ENCODE measurements at places on chromosomes 3 and 15. TPM values are rescaled to one million over a fixed set of nuclear protein-coding genes. Genes with fewer than 3 reads are reported as not detected.

DNA sequence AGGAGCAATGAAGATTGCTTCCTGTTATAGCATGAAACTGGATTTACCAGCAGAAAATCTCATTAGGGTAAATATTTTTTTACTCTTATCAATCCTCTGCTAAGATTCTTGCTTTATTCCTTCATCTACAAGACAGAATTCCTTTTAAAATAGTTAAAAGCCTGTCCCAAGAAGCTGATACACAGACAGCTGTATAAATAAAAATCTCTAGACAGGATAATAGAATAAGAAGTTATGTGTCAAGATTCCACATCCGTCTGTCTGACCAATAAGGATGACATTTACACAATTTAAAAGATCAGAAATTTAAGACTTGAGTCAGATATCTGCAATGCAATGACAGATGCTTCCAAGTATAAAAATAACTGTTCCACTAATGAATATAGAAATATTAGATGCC, 57.6 kb downstream of the SSR3 start:
- peaks cover 3% of the 10 kb centered on the region for H3K27me3 ChIP-seq
- H3K4me1 ChIP-seq = peaks cover 8% of the 10 kb centered on the region
- no peak for DNase-seq
- H3K27ac ChIP-seq = no peak overlapping the region
- no peak overlapping the region for H3K4me3 ChIP-seq
- peaks cover 8% of the 10 kb centered on the region for H3K36me3 ChIP-seq

DNA sequence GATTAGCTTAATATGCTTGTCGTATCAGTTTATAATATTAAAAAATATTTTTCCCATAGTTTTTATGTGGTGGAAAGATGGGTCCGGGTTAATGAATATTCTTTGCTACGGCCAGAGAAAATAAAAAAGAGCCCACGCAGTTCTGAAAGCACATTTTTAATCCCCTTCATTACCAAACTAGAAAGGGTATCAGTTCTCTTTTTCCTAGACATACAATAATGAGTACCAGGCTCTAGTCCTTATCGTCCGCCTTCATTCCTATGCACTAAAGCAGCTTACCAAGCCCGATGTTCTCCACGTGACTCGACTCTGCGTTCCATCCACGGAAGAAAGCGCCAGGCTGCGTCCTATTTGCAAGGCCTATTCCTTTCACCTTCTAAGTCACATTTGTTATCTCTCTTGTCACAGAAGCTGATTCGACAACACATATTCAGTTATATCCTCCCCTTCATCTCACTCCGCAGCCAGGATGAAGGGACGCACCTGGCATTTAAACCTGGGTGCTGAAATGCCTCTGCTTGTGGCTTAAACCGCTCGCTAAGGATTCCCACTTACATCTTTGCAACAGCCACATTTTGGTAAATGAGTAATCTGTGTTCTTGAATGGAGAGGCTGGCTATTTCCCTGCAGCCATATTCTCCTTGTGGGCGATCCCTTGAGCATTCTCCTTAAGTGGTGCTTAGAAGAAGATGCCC, 257.0 kb downstream of the CD47 start:
- no peak overlapping the region for H3K4me3 ChIP-seq
- H3K27me3 ChIP-seq = no peaks in the 10 kb centered on the region
- no peaks in the 10 kb centered on the region for H3K36me3 ChIP-seq
- no peak for DNase-seq
- H3K27ac ChIP-seq = no peak overlapping the region

GRCh38 chr3:132597660-132598059, 590 bp downstream of the ACKR4 start:
- H3K4me1 ChIP-seq = peaks cover 6% of the 10 kb centered on the region
- H3K36me3 ChIP-seq = peaks cover 23% of the 10 kb centered on the region
- no peaks in the 10 kb centered on the region for H3K27me3 ChIP-seq
- H3K27ac ChIP-seq = no peak overlapping the region

DNA sequence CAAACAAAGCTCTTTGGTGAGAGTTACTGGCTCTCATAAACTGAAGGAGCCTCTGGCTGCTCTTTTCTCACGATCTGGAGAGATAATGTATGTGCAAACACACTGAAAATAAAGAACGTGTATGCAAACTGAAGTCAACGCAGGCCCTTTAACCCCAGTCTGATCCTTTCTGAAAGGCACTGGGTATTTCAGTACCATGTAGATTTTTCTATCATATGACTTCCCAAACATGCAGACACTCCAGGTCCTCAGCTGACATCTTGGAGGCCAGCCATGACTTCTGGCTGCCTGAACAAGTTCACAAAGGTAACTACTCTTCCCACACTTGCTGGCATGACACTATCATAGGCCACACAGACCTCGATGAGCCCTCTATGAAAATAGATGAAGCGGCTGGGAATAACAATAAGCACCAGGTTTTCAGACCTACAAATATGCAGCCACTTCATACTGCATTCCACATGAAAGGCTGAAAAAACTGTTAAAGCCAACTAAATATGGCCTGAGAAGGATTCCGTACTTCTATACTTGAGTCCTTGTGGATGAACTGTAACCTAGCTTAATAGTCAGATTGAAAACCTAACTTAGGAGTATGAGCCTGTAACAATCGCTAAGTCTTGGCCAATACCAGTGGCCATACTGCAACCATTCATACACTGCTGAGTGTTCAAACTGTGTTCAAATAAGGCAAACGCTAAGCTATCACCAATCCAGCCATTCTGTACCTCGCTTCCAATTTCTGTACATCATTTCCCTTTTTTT, 121.3 kb downstream of the THRB start:
- no peaks in the 10 kb centered on the region for H3K4me1 ChIP-seq
- H3K4me3 ChIP-seq = no peak overlapping the region
- H3K27ac ChIP-seq = no peak overlapping the region
- DNase-seq = no peak

- H3K27me3 ChIP-seq = no peaks in the 10 kb centered on the region
- no peaks in the 10 kb centered on the region for H3K4me1 ChIP-seq
- peaks cover 3% of the 10 kb centered on the region for H3K36me3 ChIP-seq
- DNase-seq = no peak
Observed at GRCh38 chr15:88479169-88479568, 11.7 kb downstream of the MRPS11 start.

- H3K27me3 ChIP-seq = no peaks in the 10 kb centered on the region
- no peaks in the 10 kb centered on the region for H3K4me1 ChIP-seq
- H3K27ac ChIP-seq = no peak overlapping the region
- H3K4me3 ChIP-seq = no peak overlapping the region
- DNase-seq = no peak
Observed at GRCh38 chr3:127374086-127375010, 86.5 kb upstream of the PRR20G start.

ACKR2 gene
- 3.9 TPM for total RNA-seq

DNA sequence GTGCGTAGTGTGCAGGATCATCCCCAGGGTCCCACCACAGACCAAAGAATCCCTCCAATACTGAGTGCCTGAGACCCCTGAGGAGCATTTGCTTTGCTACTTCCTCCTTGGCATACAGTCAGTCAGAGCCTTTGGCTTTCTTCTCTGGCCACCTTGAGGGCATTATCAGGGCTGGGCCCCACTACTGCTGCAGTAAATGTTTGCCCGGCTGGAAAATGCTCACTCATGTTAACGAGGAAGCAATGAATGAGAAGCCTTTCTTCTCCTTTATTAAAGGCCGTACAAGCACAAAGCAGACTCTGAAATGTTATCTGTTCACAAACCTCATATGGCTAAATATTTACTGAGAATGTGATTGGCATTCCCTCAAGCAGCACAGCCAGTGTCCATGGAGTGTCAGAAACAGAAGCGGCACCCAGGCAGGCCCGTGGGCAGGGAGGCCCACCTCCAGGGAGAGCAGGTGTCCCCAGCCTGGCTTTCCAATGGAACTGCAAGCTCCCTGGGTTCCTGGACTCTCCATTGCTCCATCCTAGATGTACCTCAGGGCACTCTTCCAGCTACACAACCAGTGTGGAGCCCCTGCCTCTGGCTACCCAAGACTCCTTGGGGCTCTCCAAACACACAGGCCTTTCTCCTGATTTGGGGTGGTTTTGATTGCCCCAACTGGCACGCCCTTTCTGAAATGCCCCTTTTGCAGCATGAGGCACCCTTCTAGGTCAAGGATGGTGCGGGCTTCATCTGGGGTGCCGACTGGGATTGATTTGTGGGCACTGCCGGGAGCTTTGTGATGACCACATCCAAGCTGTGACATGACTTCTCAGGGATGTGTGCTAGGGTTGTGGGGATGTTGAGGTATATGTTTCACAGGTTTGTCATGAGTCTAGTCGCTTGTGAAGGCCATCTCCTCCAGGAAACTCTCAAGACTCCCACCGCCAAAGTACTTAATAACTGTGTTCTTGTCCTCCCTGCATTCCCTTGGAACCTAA, 195.6 kb downstream of the FAM43A start:
- H3K4me3 ChIP-seq = no peak overlapping the region
- H3K36me3 ChIP-seq = no peaks in the 10 kb centered on the region
- H3K27me3 ChIP-seq = peaks cover 4% of the 10 kb centered on the region
- DNase-seq = no peak

FAM3D gene
- total RNA-seq = not detected

DNA sequence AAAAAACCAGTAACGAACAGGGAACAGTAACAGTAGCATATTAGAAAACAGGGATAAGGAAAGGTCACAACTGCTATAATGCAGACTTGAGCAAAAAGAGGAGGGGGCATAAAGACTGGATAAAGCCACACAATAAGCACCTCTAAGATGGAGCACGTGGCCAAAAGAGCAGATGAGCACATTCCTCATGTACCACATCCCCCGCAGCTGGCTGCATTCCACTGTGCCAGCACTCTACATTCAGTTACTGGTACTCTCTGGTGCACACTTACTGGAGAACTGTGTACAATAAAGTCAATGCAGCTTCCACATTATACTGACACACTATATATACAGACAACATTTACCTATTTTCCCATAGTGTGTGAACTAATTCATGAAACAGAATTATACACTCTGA, 64.7 kb downstream of the UBE3A start:
- no peak overlapping the region for H3K4me3 ChIP-seq
- H3K27ac ChIP-seq = no peak overlapping the region
- DNase-seq = no peak
- peaks cover 76% of the 10 kb centered on the region for H3K36me3 ChIP-seq
- no peaks in the 10 kb centered on the region for H3K4me1 ChIP-seq

- no peaks in the 10 kb centered on the region for H3K4me1 ChIP-seq
- H3K4me3 ChIP-seq = no peak overlapping the region
- H3K27ac ChIP-seq = no peak overlapping the region
- DNase-seq = no peak
Observed at GRCh38 chr3:7632305-7632704, 771.4 kb downstream of the GRM7 start.

GPR62 gene
- total RNA-seq = not detected

SAMD7 gene
- total RNA-seq = not detected

RTF1 gene
- total RNA-seq = 38.1 TPM

GRCh38 chr3:187286467-187287059, 5.0 kb downstream of the MASP1 start:
- H3K4me1 ChIP-seq = peaks cover 1% of the 10 kb centered on the region
- H3K27ac ChIP-seq = no peak overlapping the region
- no peaks in the 10 kb centered on the region for H3K36me3 ChIP-seq

- no peak overlapping the region for H3K4me3 ChIP-seq
- peaks cover 3% of the 10 kb centered on the region for H3K4me1 ChIP-seq
- H3K27me3 ChIP-seq = no peaks in the 10 kb centered on the region
- DNase-seq = no peak
- no peak overlapping the region for H3K27ac ChIP-seq
- H3K36me3 ChIP-seq = no peaks in the 10 kb centered on the region
Observed at GRCh38 chr3:126445506-126445905, 30.2 kb downstream of the ZXDC start.

DNA sequence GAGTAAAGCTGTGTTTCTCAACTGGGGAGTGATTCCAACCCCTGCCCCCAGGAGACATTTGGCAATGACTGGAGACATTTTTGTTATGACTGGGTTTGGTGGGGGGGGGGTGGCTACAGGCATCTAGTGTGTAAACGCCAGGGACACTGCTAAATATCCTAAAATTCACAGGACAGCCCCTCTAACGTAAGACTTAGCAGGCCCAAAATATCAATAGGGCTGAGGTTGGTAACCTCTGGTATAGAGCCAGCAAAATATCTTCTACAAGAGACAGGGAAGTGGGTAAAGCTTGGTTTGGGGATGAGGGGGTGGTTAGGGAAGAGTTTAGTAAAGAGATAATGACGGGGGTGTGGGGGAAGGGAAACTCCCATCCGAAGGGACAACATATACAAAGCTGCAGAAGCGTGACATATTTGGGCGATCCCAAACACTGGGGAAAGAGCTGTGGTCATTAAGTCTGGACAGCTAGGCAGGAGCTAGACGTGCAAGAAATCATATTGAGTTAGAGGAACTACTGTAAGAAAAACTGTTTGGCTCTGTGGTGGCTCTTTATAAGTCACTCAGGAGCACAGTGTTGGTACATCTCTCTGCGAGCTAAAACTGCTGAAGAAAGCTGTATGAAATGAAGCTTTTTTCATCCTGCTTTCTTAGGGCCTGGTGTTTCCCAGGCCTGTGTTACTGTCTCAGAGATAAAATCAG, 697 bp upstream of the TRIM69 start:
- peak overlapping the region; percentile 88 for H3K4me3 ChIP-seq
- no peak for DNase-seq
- H3K36me3 ChIP-seq = peaks cover 18% of the 10 kb centered on the region
- H3K27ac ChIP-seq = peak overlapping the region; percentile 97
- peaks cover 55% of the 10 kb centered on the region for H3K4me1 ChIP-seq

DNA sequence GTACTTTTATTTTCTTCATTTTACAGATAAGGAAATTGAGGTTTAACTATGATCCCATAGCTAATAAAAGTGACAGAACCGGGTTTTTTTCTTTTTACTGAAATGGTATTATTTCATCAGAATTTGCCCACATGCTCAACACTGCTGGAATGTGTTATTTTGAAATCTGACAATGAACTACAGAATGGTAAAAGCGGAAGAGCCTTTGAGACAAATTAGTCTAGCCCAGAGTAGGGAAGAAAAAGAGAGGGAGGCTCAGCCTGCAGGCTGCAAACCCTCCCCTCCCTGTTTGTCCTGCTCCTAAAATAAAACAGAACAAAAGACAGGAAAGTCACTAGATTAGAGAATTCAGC, 100.3 kb upstream of the LIPC start:
- no peak for DNase-seq
- H3K4me1 ChIP-seq = peaks cover 29% of the 10 kb centered on the region
- peak overlapping the region; percentile 60 for H3K27ac ChIP-seq
- H3K4me3 ChIP-seq = peak overlapping the region; percentile 48
- peaks cover 6% of the 10 kb centered on the region for H3K36me3 ChIP-seq

DNA sequence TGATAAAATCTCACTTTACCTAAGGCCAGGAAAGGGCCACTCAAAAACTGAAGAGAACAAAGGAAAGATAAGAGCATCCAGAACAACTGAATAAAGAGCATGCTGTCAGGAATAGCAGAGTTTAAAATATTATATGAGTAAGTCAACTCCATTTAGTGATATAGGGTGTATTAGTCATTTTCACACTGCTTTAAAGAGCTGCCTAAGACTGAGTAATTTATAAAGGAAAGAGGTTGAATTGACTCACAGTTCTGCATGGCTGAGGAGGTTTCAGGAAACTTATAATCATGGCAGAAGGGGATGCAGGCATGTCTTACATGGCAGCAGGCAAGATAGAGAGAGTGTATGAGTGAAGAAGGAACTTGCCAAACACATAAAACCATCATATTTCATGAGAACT, 778.0 kb upstream of the NECTIN3 start:
- H3K27ac ChIP-seq = no peak overlapping the region
- no peaks in the 10 kb centered on the region for H3K4me1 ChIP-seq
- no peak for DNase-seq
- no peaks in the 10 kb centered on the region for H3K27me3 ChIP-seq

Measured in activated naive CD8-positive, alpha-beta T cell treated with anti-CD3 and anti-CD28 coated beads, Interleukin-2, amount 10 ng/mL, durations not matched to agents 7 days and 5 days (primary cell).